ENCODE measurements at places on chromosomes 3 and 15.

DNA sequence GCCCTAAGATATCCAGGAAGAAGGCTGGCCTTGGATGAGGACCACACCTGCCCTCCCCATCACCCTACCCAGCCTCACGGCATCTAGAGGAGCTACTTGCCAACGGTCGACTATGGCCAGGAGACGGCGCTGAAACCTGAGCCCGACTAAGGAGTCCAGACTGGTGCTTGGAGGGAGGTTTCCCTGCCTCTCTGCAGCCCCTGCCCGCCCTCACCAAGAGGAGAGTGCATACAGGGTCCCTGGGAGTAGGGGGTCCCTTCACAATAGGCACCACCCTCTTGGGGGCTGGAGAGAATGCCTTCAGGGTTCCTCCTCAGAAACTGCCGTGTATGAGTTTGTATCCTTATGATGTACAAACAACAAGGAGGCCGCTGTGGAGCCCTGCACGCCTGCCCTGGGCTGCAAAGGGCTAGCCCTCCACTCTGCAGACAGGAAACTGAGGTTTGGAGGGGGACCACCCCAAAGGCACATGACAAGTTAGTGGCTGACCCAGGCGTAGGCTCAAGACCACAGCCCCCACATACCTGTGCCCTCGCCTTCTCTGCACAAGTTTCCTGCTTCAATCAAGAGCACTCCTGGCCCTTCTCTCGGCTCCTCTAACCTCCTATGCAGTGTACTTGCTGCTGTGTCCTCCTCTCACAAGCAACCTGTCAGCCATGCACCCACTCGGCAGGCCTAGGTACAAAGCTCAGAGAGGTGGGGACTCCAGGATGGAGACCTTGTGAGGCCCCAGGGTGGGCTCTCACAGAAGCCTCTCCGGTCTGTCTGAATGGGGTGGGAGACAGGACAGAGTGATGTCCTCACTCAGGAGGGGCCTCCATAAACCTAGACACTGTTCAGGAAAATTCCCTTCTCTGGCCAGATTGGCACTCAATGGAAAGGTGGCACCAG is 7.4 kb downstream of the KLF15 start:
- DNase-seq: peak; percentile 20

GRCh38 chr15:43190178-43190577 is 5.0 kb downstream of the CCNDBP1 start:
- DNase-seq: no peak

- DNase-seq: no peak
These were observed 11.4 kb upstream of the SLC6A6 start for GRCh38 chr3:14391033-14391432.

- no peak for DNase-seq
These were observed 87.5 kb downstream of the ADAMTS17 start for GRCh38 chr15:100254285-100254684.

DNA sequence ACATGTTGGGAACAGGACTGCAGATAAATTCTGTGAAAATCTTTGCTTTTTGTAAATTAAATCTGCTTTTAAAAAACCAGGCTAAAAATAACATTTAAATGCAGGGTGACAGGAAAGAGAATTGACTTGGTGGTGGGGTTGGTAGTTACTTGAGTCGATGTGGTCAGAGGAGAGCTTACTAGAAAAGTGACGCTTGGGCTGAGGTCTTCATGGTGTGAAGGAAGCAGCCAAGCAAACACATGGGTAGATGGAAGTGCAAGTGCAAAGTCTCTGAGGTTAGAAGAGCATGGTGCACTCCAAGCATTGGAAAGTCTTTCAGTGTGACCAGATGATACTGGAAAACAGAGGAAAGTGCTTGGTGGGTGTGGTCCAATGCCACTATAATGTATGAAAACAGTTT is 86.4 kb upstream of the THBS1 start:
- no peak for DNase-seq

DNA sequence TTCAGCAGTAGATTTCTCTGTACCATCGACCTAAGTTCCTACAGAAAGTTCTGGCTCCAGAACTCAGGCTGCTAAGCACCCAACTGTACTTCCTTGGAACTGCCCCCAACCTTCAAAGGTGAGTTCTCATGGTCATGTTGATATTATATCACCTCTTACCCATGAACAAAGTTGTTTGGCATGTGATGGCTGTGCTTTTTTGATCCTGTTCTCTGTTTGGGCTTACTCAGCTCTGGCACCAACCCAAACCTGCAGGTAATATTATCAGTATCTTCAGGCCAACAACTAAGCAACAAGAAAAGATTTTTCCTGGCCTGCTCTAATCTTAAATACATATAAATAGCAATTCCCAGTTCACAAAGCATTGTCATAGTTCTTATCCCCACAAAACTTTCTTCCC is 318.7 kb upstream of the LMCD1 start:
- no peak for DNase-seq

DNA sequence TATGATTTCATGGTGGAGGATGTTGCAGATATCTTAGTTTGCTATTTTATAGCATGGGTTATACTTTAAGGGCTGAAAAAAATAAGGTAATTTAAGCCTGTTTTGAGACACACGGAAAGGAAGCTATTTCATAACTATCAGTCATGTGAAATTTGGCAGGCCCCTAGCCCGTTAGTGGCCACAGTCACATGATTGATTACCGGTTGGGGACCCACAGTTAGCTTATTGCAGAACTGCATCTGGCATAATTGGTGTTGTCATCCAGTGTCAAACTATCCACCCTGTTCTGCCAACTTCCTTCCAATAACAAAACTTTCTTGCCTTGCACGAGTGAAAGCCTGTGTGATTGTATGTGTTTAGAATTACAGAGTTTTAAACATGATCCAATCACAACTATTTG is 35.2 kb downstream of the FNDC3B start:
- no peak for DNase-seq

DNA sequence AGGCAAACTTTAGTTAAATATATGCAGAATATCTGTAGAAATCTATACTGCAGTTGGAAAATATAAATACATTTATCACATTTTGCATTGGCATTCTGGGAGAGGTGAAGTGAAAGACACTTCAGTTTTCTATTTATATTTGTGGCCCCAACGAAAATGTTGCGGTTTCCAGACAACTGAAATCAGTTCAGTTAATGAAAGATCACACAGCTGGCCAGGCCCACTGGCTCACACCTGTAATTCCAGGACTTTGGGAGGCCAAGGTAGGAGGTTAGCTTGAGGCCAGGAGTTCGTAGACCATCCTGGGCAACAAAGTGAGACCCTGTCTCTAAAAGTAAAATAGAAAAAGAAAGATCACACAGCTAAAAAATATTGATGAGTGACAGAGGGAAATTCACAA is 11.9 kb upstream of the CLASP2 start:
- no peak for DNase-seq

DNA sequence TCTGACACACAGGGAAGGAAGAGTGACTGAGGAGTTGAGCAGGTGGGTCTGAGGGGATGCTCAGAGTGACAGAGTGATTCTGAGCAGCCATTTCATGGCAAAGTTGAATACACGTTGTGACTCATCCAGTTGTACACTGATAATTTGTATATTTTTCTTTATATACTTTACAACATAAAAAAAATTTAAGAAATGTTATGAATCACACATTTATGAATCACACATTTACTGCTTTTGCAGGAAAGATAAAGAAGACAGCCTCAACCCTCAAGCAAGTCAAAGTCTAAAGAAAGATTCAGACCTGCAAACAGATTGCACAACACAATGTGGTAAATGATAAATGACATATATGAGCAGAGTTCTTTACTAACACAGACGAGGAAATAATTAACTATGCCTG is 21.0 kb upstream of the CHMP2B start:
- no peak for DNase-seq

- DNase-seq: no peak
These were observed 37.2 kb upstream of the ANPEP start for GRCh38 chr15:89851673-89852341.

DNA sequence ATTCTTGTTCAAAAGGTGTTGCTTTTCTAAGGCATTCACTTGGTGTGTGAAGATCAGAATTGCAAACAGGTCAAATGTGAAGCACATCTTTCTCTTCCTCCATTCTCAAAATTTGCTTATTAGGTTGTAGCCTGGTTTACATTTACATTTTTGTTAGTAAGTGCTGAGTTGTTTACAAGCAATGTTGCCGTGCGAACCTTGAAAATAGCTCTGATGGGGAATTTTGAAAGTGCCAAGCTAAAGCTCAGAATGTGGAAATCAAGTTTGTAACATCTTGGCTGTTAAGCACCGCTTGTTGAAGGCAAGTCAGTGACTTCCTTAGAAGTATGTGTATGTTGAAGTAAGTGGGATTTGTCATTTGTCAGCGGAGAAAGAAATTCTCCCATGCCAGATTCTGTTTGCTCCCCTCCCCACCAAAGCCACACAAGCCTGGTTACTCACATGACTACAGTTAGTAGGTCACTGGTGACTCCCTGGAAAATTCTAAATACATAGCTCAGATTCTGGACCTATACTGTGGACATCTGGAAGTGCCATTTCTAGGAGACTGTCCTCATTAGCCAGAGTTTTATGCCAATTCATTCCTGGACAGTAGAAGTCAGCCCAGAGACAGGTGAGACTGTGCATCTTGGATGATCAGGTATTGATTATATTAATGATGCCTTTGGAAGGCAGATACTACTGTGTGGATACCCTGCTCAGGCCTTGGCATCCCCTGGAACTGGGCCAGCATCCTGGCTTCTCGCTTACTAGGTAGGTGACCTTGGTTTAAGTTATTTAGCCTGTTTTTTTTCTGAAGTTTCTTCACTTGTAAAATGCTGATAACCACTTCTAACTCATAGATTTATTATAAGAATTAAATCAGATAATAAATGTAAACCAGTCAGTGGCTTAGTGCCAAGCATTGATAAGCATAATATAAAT is 390.6 kb upstream of the SEMA6D start:
- no peak for DNase-seq

GRCh38 chr3:21390856-21391255 is 360.2 kb downstream of the ZNF385D start:
- no peak for DNase-seq

GRCh38 chr3:15630646-15631350 is 29.3 kb downstream of the BTD start:
- no peak for DNase-seq
